Stimulated activated CD4-positive, alpha-beta T cell treated with anti-CD3 and anti-CD28 coated beads, Interleukin-15, amount 100 ng/mL, for 24 hours (primary cell): ENCODE measurements at places on chromosomes 7 and 10.

- DNase-seq, result no peak
Observed at GRCh38 chr10:30062090-30062489, 2.7 kb upstream of the JCAD start.

GRCh38 chr7:149882248-149883047 lies 8.7 kb downstream of the ATP6V0E2 start:
- no peak for DNase-seq

DNA sequence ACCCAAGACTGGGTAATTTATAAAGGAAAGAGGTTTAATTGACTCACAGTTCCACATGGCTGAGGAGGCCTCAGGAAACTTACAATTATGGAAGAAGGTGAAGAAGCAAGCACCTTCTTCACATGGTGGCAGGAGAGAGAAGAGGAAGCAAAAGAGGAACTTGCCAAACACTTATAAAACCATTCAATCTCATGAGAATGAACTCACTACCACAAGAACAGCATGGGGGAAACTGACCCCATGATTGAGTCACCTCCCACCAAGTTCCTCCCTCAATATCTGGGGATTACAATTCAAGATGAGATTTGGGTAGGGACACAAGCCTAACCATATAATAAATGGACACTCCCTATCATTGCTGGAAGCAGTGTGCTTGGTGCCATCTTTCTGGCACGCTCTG lies 506.3 kb downstream of the CALN1 start:
- DNase-seq, result no peak

DNA sequence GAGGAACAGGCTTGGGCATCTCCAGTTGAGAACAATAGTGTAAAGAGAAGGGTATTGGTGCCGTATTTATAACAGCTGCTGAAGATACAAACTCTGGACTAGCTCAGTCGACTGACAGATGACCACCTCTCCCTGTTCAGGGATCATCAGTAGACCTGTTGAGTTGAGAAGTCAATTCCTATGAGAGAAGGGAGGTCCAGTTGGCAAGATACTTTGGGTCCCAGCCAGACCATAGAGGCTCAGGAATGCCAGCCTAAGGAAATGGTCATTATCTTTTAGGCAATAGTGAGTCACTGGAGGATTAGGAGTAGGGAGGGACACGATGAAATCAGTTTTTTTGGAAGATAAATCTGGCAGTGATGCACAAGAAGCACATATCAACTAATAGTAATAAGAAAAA lies 202.9 kb downstream of the TRIL start:
- DNase-seq, result no peak

DNA sequence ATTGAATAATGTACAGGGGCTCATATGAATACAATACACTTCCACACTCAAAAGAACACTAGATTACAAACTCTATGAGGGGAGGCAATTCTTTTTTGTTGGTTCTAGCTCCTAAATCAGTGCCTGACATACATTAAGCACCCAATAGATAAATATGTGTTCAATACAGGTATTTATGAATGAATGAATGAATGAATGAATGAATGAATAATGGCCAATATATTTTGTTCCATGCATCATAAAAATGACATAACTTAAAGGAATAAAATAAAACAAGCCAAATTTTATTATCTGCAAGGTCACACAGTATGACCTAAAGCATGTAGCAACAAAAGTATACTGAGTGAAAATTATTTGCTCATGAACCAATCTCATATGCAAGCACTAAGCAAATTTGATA lies 168.9 kb downstream of the CACNA2D1 start:
- no peak for DNase-seq

GRCh38 chr10:97886286-97886685 lies 36.6 kb downstream of the GOLGA7B start:
- DNase-seq, result no peak

DNA sequence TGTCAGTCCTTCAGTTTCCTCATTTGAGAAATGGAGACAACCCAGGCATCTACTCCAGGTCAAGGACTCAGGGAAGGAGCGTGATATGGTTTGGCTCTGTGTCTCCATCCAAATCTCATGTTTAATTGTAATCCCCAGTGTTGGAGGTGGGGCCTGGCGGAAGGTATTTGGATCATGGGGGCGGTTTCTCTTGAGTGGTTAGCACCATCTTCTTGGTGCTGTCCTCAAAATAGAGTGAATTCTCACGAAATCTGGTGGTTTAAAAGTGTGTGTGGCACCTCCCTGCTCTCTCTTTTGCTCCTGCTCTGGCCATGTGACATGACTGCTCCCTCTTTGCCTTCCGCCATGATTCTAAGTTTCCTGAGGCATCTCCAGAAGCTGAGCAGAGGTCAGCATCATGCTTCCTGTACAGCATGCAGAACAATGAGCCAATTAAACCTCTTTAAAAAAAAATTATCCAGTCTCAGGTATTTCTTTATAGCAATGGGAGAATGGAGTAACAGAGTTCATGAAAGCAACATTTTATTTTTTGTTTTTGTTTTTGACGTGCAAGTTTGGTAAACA lies 30.0 kb downstream of the ARHGAP22 start:
- no peak for DNase-seq

- DNase-seq, result peak; percentile 95
Observed at GRCh38 chr7:106112118-106112971, at the start of gene SYPL1. SYPL1 (minus strand) TSS chr7:106112312; CDS start chr7:106112208, 104 bp downstream.

- no peak for DNase-seq
Observed at GRCh38 chr7:2237109-2237602, 4.4 kb upstream of the MAD1L1 start.

DNA sequence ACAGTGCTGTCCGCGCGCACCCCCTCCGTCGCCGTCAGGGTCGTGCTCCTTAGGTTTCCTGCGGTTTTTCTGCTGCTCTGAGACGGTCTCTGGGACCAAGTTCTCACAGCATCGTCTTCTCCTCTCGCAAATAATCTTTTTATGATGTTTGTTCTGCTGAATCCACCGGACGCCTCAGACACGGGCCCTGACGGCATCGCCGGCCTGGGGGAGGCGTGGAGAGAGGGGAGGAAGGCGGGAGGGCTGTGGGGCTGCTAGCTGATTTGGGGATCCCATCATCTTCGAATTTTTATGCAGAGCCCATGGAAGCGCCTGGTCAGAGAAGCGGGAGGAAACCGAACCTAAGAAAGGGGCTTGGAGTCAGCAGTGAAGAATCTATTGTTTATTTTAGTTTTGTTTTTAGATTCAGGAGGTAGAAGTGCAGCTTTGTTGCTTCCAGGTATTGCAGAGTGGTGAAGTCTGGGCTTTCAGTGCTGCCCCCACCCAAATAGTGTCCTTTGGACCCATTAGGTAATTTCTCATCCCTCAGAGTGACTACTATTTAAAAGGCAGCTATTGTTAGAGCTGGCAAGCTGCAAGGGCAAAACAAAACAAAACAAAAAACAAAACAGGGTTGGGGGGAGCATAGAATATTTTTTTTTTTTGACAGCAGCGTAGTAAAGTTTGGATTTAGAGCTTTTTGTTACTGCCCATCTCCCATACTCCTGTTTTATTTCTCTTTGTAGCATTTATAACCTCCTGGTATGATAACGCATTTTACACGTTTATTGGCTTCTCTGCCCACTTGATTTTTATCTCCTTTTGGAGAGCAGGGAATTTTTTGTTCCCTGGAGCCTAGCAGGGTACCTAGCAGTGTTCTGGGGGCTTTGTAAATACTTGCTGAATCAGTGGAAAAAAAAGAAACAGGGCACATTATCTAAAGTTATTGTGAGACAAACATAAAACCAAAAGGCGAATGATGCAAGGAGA lies 92.6 kb downstream of the SPAG6 start:
- no peak for DNase-seq

DNA sequence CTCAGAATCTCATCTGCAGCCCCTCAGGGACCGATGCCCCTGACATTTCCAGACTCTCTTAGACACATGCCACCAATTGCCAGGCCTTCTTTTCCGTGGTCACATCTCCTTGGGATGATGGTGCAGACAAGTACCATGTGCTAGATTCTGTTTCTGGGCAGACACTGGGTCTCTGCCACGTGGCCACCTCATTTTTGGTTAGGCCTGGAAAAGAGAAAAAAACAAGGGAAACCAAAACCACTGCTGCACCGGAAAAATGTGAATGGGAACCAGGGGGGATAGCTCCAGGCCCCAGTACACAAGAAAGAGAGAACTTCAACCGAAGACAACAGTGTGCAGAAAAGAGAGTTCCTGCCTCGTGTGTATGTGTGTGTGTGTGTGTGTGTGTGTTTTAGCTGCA lies 23.0 kb upstream of the MXI1 start:
- DNase-seq, result no peak

GRCh38 chr7:12314199-12314598 lies 89.5 kb downstream of the VWDE start:
- DNase-seq, result no peak

DNA sequence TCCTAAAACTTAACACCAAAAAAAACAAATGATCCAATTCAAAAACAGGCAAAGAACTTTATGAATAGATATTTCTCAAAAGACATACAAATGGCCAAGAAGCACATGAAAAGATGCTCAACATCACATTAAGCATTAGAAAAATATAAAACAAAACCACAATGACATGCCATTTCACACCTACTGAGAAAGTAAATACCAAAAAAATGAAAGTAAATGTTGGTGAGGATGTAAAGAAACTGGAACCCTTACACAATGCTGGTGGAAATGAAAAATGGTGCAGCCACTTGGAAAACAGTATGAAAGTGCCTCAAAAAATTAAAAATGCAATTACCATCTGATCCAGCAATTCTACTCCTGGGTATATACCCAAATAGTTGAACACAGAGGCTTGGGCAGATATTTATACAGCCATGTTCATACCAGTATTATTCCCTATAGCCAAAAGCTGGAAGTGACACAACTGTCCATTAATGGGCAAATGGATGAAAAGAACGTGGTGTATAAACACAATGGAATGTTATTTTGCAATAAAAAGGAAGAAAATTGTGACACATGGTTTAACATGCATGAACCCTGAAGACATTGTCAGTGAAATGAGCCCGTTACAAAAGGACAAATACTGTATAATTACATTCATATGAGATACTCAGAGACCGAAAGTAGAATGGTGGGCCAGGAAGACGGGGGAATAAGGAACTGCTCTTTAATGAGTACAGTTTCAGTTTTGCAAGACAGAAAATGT lies 89.0 kb downstream of the JMJD1C start:
- no peak for DNase-seq

DNA sequence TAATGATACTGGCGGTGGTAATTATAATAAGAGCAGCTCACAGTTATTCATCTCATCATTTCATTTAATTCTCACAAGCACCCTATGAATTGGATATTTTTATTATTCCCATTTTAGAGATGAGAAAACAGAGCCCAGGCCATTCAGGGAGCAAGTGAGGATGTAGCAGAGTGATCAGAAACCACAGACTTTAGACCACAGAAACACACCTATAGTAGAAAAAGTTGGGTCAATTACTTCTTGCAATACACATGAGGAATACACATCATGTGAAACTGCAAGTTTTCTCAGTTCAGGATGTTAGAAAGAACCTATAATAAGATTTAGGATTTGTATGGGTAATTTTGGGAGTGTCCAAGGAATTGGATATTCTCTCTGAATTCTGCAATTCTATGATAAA lies 278.0 kb downstream of the ADRA2A start:
- DNase-seq, result no peak

- DNase-seq, result peak; percentile 6
Observed at GRCh38 chr10:42242135-42242805, 396.1 kb downstream of the ZNF33B start.

DNA sequence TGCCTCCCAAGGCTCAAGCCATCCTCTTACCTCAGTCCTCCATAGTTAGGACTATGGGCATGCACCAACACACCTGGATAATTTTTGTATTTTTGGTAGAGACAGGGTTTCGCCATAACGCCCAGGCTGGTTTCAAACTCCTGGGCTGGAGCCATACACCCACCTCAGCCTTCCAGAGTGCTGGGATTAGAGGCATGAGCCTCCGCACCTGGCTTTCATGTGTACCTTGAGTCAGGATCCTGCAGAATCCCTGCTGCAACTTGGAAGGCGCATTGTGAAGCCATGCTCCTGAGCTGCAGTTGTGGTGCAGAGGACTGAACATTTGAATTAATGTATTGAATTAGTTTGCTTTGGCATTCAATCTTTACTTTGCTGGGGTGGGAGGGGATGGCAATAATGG lies 29.4 kb upstream of the NMT2 start:
- DNase-seq, result no peak

DNA sequence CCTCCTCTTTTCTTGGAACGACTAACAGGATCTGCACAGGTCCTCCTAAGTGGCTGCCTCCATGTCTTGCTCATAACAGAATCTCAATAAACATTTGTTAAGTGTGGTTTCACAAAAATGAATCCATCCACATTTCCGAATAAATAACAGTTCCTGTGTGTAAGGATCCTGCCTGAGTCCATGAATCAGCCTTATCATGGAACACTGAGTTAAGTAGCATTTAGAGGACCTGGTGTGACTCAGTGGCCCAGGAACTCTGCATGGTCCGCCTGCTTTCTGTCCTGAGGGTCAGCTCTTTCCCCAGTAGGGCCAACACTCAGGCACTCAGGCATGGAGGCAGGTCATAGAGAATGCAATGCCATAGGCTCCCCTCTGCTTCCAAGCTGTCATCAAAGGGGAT lies 15.8 kb upstream of the C10orf90 start:
- DNase-seq, result no peak

DNA sequence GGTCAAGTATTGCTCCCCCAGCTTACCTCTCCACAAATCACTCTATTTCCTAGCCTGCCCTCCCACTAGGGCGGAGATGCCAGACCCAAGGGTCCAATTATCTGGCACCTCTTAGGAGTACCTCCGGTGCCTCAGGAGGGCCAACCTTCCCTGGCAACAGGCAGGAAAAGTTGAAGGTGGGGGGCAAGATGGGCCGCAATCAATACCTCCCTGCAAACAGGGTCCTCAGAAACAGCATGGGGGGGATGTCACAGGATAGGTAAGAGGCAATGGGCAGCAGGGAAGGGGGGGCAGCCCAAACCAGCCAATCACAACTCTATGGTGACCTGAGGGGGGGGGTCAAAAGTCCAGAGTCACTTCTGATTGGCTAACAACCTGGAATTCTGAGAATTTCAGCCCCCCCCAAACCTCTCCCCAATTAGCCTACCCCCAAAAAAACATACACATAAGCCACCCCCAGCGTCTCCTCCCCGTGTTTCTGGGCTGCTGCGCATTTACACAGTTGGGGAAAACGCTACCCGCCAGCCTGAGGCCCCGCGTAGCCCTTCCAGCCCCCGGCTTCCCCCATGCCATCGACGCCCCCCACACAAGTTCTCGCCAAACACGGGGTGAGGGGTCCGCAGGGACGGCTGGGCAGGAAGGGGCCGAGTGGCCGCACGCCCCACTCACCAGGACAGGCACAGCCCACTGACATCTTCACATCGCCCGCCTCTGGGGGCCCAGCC lies 589 bp downstream of the LDB1 start:
- peak; percentile 73 for DNase-seq
